Skin of body (tissue), 3 donors: ENCODE measurements at places on chromosomes 1 and 21. TPM values are rescaled to one million over a fixed set of nuclear protein-coding genes. Genes with fewer than 3 reads are reported as not detected.
A peak's percentile ranks its signal among the peaks of the same experiment; 100 is the strongest.

TNFRSF18 gene
- 1.9 TPM for total RNA-seq

- no peak for DNase-seq
Observed at GRCh38 chr1:18927082-18927653, 24.8 kb upstream of the ALDH4A1 start.

OR2T11 gene
- total RNA-seq, result not detected

GRCh38 chr1:86551305-86551704 is 4.4 kb downstream of the CLCA4 start:
- DNase-seq, result no peak

DNA sequence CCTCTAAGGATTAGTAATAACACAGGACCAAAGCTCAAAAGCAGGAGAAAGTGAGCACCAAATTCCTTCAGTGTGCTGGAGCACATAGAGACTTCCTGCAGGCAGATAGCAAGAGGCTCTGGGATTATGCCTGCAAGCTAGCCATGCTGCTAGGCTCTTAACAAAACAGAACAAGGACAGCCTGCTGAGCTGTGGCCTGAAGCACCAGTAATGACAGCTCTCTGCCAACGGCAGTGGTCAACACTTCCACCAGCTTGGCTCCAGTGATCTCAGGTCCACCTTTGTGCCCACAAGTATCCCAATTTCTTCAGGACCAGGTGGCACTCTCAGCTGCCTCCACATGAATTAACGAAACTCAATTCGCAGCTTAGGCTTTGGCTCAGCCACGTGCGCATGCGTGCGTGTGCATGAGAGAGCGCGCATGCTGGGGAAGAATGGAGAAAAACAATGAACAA is 64.2 kb downstream of the SLC45A1 start:
- DNase-seq, result no peak

- no peak for DNase-seq
Observed at GRCh38 chr1:193592317-193592716, 405.9 kb upstream of the B3GALT2 start.

TLR5 gene
- 5.5 TPM for total RNA-seq

DNA sequence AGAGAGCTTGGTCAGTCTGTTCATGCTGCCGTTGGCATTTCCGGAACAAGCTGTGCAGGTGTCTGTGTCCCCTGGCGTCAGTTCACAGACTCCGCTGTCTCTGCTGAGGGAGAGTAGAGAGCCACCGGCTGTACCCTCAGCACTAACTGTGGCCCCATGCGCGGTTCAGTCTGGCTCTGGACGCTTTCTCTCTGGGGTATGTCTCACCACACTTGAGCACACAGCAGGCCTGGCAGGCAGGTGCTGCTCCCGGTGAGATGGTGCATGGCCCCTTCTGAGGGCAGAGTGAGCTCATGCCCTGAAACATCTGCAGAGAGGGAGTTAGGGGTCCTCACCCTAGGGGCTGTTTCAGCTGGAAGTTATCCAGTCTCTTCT is 60.0 kb upstream of the TLR5 start:
- DNase-seq, result no peak

DNA sequence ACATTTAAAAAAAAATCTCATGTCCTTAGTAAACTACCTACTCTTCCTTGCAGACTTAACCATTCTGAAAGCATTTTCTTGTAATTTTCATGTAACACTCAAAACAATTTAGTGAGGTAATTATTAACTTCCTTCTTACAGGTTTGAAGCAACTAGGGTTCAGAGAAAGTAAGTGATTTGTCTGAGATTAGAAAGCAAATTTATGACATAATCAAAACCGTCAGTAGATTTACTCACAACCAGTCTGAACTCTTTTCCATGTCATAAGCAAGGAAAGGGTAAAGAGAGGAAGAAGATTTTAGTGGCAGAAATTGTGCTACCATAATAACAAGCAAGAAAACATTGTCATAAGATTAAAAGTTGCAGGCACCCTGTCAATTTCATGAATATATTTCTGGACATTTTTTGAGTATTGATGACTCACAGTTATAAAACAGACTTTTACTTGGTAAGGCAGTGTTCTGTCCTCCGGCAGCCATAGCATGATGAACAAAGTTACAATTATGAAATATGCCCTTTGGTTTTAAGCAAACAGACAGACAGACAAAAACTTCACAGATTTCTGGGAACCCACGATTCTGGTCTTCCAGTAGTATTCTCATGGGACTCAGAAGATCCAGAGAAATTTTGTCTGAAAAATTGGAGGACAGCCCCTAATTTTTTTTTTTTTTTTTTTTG is 707.2 kb downstream of the RWDD3 start:
- no peak for DNase-seq

- DNase-seq, result no peak
Observed at GRCh38 chr1:178337091-178337706, 159.6 kb downstream of the CLEC20A start.

DNA sequence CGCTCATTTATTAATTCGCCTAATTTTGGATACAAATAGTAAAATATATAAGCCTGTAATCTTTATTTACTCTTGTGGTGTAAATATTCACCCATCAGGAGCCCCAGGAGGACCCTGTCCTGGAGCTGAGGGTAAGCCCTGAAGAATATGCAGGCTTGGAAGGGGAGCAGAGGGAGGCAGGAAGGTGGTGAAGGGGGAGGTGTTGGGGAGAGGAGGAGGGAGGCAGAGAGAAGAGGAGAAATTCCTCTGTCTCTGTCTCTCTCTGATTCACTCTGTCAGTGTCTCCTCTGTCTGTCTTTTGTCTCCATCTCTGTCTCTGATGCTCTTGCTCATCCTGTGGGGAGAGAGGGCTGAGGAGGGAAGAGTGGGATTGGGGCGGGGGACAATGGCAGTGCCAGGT is 2.8 kb upstream of the C4BPB start:
- DNase-seq, result no peak

GRCh38 chr1:80457409-80457808 is 1343.3 kb upstream of the ADGRL2 start:
- no peak for DNase-seq

- DNase-seq, result no peak
Observed at GRCh38 chr1:246067432-246068216, 439.5 kb downstream of the SMYD3 start.

GRCh38 chr21:35400233-35400939 is 351.3 kb upstream of the RUNX1 start:
- DNase-seq, result peak; percentile 53

FASLG gene
- total RNA-seq, result not detected

GRCh38 chr1:109299558-109300343 is 7.1 kb downstream of the MYBPHL start:
- peak; percentile 33 for DNase-seq

DNA sequence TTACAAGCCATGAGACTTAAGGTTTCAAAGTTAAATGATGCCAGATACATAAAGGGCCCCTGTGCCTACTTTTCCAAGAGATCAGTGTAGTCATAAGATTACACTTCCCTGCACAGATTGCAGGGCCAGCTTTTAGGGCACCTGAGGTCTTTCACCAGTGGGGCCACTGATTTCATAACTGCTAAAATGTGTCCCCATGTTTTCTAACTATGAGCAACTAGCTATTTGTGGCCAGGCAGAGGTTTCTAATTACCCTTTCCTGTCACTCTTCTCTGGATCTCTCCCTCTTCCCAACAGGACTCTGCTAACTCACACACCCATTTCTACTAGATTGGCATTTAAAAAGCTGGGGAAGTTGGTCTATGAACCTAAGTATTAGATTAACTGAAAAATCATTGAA is 207.1 kb upstream of the SGIP1 start:
- DNase-seq, result no peak

DNA sequence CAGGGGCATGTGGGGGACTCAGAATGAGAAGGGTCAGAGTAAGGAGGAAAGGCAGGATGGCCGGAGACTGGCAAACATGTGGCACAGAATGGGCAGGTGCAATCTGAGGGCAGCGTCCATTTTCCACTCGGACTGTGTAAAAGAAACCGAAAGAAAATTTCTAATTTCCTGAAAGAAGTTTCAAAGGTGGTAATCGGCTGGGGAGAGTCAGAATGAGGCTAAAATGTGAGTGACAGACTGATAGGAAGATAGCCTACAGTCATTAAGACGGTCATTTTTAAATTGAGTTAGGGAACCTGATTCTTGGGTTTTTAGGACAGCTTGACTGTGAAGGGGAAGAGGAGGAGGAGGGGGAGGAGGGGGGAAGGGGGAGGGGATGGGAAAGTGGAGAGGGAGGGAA is 23.6 kb downstream of the COA6 start:
- DNase-seq, result no peak

GRCh38 chr21:25960402-25960801 is 210.2 kb downstream of the APP start:
- no peak for DNase-seq

MEX3A gene
- 6.6 TPM for total RNA-seq

DNA sequence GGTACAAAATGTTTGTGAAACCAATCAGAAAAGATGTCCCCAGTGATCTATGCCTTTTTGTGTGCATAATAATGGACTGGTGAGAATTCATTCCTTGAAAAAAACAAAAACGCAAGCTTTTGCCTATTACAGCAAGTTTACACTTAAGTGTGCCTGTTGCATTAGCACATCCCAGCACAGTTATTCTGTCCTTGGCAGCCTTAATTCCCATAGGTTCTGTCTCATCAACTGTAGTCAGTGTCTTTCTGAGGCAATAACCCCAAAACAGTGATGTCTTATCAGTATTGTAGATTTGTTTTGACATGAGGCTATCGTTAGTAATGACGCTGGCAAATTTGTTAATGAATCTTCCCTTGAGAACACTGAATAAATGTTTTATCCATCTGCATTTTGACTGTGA is 109.9 kb upstream of the KCTD3 start:
- no peak for DNase-seq

DNA sequence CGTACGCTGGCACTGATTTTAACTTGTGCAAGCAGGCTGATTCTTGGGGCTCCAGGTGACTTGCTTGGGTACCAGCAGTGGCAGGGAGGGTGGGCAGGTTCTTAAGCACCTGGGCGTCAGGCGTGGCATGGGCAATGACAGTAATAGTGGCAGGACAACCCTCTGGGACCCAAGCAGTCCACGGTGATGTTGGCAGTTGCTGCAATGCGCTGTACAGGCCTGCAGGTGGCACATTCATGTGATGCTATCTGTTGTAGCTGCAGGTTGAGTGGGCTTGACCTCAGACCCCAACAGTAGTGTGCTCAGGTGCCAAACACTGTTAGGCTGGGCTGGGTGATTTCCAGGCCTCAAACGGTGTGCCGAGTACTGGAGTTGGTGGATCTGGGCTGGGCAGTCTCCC is 10.2 kb upstream of the OR10J4 start:
- DNase-seq, result no peak

DNA sequence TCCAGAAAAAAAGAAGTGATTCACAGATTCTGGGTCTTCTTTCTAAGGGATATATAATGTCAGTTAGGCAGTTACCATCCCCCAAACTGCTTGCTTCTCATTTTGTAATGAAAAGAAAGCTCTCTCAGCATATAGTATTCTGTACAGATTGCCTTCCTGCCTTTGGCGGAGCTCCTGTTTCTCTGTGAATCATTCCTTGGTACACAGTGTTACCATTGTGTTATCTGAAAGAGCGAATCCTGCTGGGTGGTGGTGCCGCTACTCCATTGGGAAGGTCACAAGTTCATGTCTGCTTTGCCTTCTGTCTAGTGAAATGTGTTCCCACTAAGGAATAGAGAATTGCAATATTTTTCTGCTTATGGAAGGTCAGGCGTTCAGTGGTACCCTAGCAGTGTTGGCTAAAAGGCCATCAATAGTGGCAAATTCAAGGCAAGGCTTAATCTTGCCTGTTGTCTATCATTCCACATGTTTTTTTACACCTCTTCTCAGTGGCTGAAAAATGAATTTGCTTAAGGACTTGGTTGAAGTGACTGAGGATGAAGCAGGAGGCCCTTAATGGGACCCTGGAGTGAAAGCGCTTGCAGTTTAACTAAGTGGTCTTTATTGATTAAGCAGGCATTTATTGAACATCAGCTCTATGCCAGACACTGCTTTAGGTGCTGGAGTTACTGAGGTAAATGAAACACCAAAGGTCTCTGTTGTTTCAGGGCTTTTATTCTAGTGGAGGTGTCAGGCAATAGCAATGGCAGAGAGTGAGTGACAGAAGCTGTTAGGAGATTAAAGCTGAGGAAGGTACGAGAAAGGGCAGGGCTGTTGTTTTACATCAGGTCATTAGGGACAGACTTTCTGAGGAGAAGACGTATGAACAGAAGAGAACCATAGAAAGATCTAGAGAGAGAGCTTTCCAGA is 186.7 kb downstream of the PDE4B start:
- peak; percentile 8 for DNase-seq

- DNase-seq, result no peak
Observed at GRCh38 chr1:94676686-94677085, 135.1 kb upstream of the F3 start.

GRCh38 chr21:45276596-45276995 is 11.1 kb downstream of the POFUT2 start:
- DNase-seq, result no peak

DNA sequence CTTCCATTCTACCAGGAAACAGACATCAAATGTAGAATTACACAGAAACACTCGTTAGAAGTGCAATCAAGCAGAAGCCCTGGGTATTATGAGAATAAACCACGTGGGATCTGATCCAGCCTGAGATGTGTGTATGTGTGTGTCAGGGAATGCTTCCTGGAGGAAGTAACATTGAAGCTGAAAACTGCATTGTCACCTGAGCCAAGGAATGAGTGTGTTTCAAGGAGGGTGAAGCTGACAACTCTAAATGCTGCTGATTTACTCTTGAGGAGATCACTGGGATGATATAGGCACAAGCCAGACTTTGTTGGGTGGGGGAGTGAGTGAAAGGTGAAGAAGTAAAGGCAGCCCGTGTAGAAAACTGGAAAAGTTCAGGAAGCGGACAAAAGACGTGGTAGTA is 27.6 kb downstream of the FAAH start:
- DNase-seq, result no peak

LRRC71 gene
- total RNA-seq, result 0.20 TPM

FAM167B gene
- 1.3 TPM for total RNA-seq

LAPTM5 gene
- 16.8 TPM for total RNA-seq

LYPD8 gene
- not detected for total RNA-seq
